Activated CD4-positive, alpha-beta memory T cell treated with anti-CD3 and anti-CD28 coated beads for 36 hours (primary cell): ENCODE measurements at places on chromosomes 12 and 14.

- DNase-seq = no peak
These were observed 250.5 kb upstream of the PELI2 start for GRCh38 chr14:55867719-55868118.

GRCh38 chr12:90262251-90262650, 553.6 kb upstream of the ATP2B1 start:
- DNase-seq = no peak

DNA sequence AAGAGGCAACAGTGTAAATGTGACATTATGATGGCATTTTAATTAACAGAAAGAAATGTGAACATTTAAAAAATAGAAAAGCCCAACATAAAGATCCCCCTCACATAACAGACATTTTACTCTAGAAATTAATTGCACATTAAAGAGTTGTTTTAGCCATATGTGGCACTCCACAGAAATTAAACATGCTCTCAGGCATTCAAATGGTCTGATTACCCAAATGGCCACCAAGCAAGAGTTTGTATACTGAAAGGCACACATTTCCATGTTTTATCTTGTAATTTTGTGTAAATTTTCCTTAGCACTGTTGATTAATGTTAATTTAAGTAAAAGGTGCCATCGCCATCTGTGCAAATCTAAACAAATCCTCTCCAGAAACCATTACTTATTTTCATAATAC, 43.5 kb downstream of the GTF2A1 start:
- DNase-seq = no peak

GRCh38 chr12:125259178-125259867, 194.1 kb downstream of the AACS start:
- DNase-seq = no peak

DNA sequence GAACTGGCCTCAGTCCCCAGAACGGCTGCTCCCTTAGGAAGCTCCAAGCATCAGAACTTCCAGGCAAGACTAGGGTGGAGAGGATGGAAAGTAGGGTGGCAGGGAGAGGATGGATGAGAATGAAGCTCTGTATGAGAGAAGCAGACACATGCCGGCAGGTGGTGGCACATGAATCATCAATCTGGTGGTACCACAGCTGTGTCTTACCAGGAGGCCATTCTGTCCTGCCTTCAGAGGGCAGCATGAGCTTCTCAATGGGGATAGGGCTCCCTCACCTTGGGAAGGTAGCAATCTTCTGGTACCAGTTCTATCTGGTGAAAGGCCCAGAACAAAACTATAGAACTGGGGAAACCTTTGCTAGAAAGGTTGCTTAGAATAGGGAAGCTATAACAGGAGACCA, 55.4 kb upstream of the PYGL start:
- no peak for DNase-seq

- DNase-seq = no peak
These were observed 357.1 kb downstream of the BCL11B start for GRCh38 chr14:98914942-98915341.

- DNase-seq = no peak
These were observed 51.0 kb downstream of the SSH1 start for GRCh38 chr12:108806346-108806745.

GRCh38 chr14:68109132-68109900, 289.7 kb downstream of the RAD51B start:
- DNase-seq = no peak

GRCh38 chr12:57657744-57658143, 24.7 kb upstream of the B4GALNT1 start:
- DNase-seq = no peak

GRCh38 chr14:34219661-34220377, 242.2 kb downstream of the SPTSSA start:
- DNase-seq = no peak

DNA sequence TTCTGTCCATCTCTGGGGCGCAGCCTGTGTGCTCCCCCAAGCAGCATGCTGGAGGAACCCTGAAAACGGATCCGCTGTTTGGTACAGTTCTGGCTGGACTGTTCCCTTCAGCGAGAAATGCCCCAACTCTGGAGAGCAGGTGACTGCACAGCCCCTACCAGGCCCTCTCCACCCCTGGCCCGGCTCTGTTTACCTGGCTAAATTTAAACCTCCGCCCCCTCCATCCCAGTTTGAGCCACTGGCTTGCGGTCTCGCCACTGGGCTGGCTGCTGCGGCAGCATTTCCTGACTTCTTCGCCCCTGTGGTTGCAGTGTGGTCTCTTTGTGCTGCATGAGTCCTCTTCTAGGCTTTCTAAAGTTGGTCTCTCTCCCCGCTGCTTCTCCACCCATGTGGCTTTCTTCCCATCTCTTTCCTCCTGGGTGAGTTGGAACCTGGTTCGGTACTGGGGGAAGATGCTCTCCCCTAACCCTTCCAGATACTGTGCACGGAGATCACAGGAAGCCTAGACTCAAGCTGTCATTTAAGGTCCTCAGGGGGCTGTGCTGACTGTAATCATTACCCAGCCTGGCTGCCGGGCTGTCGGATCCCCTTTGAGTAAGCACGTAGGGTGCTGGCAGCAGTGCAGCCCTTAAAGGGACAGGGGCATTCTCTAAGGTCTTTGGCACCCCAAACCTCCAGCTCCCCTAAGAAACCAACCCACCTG, 60.6 kb downstream of the FBXL14 start:
- DNase-seq = peak; percentile 85

DNA sequence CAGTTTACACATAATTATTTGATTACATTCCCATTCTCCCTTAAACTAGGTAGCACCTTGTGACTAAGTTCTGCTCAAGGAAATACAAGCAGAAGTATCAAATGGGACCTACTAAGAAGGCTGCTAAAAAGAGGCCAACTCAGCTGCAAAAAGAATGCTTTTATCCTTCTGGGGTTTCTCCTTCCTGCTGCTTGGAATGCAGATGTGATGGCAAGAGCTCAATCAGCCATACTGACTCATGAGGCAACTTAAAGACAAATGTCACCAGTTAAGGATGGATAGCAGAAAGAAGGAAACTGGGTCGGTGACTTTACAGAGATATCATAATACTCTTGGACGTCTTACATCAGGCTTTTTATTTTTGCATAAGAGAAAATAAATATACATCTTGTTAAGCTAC, 38.0 kb upstream of the RAP1B start:
- no peak for DNase-seq

DNA sequence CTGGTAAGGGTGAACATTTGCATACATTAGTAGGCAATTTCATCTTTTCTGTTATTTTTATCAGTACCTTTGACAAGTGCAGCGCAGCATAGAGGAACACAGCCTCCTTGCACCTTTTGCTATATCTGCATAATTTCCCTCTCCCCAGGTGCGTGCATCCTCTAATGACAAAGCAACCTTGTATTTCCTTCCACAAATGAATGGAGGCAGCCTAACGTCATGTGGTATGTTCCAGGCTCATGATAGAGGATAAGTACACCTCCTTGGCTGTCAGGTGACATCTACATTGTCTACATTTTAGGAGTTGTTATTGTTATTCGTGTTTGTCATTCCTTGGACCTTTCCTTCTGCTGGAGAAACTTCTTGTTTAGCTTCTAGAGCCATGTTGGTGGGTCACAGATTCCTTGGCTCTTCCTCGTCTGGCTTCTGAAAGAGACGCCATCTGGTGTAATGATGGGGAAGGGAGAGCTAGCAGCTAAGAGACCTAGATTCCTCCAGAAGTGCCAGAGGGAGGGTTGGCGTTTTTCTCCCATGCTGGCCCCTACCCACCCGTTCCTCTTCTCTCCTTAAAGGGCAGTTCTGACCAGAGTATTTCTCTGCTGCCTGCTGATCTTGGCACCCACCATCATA, 37.0 kb downstream of the EVL start:
- DNase-seq = no peak

DNA sequence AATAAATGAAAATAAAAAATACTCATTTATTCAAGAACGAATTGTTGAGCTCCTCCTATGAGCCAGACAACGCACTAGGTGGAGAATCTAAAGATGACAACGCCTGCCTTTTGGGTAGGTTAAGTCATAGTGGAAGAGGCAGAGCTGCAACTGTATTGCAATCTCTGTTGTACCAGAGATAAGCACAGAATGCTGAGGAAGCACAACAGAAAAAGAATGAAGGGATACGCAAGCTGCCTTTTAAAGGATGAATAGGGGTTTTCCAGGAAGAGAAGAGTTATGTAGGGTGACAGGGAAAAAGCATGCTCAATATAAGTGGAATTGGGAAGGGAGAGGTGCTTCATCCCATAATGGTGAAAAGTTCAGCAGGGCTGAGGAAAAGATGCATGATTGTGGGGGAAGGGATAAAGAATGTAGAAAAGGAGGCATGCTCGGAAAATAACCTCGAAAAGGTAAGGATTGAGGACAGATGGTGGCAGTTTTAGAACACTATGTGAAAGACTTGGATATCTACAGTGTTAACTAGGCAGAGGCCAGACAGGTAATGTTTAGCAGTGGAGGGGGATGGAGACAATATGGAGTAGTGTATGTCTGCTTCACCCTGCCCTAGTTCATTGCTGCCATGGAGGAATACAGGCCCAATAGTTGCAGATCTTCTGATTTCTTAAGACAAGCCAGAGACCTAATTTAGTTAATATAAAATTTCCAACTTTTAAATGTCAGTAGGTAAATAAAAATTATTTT, 63.9 kb upstream of the DUSP6 start:
- no peak for DNase-seq

DNA sequence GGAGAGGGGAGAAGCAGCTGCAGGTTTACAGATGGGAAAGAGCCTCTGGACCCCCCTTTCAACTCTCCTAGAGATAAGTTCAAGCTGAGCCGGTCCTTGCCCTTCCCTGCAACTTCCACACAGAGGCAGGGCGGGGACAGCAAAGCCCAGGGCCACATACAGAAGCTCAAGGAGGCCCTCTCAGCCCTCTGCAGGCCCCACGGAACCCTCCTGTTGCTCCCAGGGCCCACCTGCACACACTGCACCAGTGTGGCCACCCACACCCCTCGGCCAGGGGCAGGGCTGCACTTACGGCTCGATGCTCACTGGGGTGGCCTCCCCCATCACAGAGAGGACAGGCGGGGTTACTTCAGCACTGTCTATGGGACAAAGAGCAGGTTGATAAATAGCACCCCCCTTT, 13.0 kb upstream of the PNMA1 start:
- no peak for DNase-seq

- no peak for DNase-seq
These were observed 20.0 kb downstream of the UTP20 start for GRCh38 chr12:101299931-101300330.

- peak; percentile 32 for DNase-seq
These were observed at the start of gene IFNG for GRCh38 chr12:68159681-68160304. Gene IFNG, minus strand, starts transcription at chr12:68159740. Its CDS starts 125 bp downstream, at chr12:68159615.

GRCh38 chr14:30754778-30755177, 119.6 kb upstream of the COCH start:
- DNase-seq = no peak

DNA sequence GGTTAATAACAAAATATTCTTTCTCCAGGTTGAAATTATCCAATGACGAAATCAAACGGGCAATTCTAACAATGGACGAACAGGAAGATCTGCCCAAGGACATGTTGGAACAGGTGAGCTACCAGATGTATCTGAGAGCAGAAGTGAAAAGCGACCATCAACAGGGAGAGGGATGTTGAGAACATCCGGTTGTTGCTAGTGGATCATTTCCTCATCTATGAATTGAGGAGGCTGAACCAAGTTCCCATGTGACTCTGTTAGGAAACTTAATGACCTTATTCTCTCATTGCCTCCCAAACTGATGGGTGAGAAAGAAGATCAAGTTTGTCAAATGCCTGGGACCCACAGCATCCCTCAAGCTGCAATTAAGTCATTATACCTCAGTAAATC, 117.7 kb downstream of the GPR135 start:
- DNase-seq = no peak

- no peak for DNase-seq
These were observed 131.4 kb upstream of the RGS6 start for GRCh38 chr14:71800878-71801277.

- peak; percentile 50 for DNase-seq
These were observed 200.7 kb upstream of the FOXN3 start for GRCh38 chr14:89617481-89618329.

- peak; percentile 91 for DNase-seq
These were observed at the start of gene ACADS for GRCh38 chr12:120725659-120726509. Gene ACADS, plus strand, starts transcription at chr12:120725826. Its CDS starts 60 bp downstream, at chr12:120725886.

- DNase-seq = no peak
These were observed 19.8 kb downstream of the SLC16A7 start for GRCh38 chr12:59615392-59616165.

GRCh38 chr12:45974883-45975282, 15.5 kb downstream of the SCAF11 start:
- no peak for DNase-seq

- DNase-seq = peak; percentile 9
These were observed 226.8 kb downstream of the C12orf42 start for GRCh38 chr12:103268831-103269514.

GRCh38 chr14:31965071-31965734, 111.9 kb upstream of the ARHGAP5 start:
- DNase-seq = no peak

GRCh38 chr14:36161776-36162175, 14.7 kb downstream of the PTCSC3 start:
- no peak for DNase-seq

DNA sequence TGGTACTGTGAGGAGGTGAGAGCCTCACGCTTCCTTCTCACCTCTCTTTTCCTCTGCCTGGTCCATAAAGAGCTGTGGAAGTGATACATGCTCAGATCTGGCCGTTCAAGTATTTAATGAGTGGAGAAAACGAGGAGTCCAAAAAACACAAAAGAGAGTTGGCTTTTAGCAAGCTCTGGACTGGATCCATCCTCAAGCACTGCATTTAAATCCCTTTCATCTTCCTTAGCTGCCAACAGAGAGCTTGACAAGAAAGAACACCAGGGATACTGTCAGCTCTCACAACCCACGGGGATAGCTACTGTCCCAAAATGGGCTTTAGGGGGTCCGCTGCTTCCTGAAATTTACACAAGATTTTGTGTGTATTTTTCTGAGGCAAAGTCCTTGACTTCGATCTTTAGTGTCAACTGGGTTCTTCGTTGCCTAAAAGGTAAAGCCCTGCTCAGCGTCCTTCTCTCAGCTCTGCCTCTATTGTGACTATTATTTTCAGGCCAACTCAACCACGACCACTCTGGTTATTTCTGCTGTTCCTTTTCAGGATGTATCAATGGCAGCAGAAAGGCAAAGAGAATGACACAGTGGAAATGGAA, 120.9 kb downstream of the TMTC1 start:
- DNase-seq = no peak

GRCh38 chr12:78802593-78802992, 62.0 kb upstream of the SYT1 start:
- no peak for DNase-seq

- peak; percentile 3 for DNase-seq
These were observed 51.2 kb downstream of the SMIM41 start for GRCh38 chr12:52130711-52131110.

DNA sequence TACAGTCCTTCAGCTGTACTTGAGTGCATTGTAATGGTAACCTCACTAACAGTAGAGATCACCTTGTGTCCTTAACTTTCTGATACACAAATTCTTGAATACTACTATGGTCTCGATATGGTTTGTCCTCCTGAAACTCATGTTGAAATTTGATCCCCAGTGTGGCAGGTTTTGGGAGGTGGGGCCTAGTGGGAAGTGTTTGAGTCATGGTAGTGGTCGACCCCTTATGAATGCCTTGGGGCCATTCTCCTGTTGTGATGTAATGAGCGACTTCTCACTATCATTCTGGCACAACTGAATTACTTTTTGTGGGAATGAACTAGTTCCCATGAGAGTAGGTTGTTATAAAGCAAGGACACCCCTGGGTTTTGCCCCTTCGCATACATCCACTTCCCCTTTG, 52.3 kb downstream of the IPO8 start:
- DNase-seq = no peak
